ENCODE measurements at places on chromosomes 5 and 9. TPM values are rescaled to one million over a fixed set of nuclear protein-coding genes. Genes with fewer than 3 reads are reported as not detected.

The IL11RA gene
- 10.2 TPM for total RNA-seq

GRCh38 chr5:28217695-28218094 is 1179.3 kb upstream of the CDH9 start:
- no peak for ATAC-seq

- ATAC-seq: peak; percentile 76
These were observed 185.8 kb downstream of the CD180 start for GRCh38 chr5:67010684-67011409.

DNA sequence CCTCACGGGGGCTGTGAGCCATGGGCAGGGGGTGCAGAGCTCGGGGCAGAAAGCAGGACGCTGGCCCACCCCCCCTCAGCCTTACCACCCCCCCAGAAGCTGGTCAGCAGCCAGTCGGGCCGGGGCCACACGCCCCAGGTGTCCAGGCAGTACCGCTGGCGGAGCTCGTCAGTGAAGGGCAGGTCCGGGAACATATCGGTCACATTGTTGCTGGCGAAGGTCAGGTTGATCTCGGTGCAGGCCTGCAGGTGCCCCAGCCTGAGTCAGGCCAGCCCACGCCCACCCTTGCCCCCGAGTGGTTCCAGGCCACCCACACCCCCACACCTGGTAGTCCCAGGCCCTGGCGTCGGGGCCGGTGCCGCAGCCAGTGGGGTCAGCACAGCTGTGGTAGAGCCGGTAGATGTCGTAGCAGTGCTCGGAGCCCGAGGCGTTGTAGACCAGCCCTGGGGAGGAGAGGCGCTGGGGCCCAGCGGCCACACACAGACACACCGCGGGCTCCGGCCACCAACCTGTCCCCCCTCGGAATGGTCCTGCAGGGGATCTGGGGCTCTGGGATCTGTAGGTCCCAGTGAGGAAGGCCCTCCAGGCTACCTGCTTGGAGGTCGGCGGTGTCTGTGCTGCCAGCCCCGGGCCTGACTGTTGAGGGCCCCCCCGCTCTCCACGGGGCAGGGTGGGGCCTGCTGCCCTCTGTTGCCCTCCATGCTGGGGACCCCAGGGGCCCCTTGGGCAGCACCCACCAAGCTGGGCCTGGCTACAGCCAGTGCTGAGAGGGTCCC is 2.6 kb downstream of the DPP7 start:
- ATAC-seq: no peak

DNA sequence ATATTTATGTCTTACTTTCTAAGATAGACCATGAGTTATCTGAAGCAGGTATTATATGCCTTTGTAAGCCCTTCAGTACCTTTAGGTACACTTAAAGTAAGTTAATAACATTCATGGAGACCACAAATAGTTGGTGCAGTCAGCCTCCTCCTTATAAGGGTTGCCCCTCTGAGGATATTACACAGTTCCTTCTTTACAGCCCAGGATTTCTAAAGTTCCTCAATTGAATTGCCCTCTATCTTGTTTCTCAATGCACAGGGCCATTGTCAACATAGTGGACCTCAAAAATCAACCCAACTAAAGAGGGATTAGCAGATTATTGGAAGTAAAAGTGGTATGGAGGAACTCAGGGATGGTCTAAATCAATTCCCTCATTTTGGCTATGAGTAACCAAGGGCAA is 50.3 kb downstream of the HMHB1 start:
- no peak for ATAC-seq

GRCh38 chr5:145887976-145888574 is 15.3 kb upstream of the GRXCR2 start:
- no peak for ATAC-seq

The SLC46A2 gene
- not detected for total RNA-seq

DNA sequence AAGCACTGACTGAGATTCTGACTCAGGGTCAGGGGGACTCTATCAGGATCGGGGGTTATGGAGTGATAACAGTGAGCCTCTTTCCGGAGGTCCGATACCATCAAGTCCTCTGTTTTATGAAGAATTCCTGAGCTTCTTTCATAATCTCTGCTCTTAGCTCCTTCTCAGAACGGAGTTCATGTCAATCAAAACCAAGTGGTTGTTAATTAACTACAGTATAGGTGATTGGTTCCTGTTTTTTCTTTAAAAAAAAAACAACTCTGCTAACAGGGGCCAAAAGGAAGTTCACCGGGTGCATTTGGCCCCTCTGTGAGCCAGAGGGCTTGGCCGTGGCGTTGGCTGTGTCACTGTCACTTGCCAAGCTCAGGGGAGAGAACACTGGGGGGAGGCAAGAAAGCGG is 4.0 kb downstream of the GFI1B start:
- no peak for ATAC-seq

GRCh38 chr9:134915046-134915985 is 2.4 kb downstream of the FCN1 start:
- ATAC-seq: no peak

DNA sequence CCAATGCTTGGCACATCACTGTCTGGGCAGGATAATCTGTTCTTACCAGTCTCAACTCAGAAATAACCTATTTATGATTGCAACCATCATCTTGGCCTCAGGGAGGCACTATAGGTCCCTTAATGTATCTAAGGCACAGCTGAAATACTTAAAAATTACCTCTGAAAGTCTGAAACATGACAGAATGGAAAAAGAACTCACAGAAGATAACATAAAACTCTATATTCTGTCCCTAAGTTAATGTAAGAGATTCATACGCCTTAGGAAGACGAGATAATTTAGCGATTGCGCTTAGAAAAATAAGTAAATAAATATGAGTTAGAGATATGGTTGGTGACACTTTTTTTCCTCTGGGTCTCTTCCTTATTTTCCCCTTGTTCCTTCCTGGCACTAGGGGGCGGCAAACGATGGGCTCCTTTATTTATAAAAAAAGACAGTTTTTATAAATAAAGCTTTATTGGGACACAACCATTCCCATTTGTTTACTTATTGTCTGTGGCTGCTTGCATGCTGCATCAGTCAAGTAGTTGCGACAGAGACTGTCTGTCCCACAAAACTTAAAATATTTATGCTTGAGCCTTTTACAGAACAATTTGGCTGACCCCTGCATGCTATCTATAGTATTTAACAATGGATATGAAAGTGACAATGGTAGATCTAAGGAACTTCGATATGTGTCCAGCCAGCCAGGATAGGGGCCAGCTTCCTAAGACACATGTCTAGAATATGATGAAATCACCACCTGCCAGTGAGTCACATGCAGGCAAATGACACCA is 79.6 kb downstream of the PDE4D start:
- peak; percentile 41 for ATAC-seq

The MEGF10 gene
- 4.2 TPM for total RNA-seq

GRCh38 chr9:16553869-16554540 is 316.5 kb downstream of the BNC2 start:
- ATAC-seq: peak; percentile 42

Measured in motor neuron (in vitro differentiated cells).